ENCODE measurements at places on chromosomes 2 and 18.

DNA sequence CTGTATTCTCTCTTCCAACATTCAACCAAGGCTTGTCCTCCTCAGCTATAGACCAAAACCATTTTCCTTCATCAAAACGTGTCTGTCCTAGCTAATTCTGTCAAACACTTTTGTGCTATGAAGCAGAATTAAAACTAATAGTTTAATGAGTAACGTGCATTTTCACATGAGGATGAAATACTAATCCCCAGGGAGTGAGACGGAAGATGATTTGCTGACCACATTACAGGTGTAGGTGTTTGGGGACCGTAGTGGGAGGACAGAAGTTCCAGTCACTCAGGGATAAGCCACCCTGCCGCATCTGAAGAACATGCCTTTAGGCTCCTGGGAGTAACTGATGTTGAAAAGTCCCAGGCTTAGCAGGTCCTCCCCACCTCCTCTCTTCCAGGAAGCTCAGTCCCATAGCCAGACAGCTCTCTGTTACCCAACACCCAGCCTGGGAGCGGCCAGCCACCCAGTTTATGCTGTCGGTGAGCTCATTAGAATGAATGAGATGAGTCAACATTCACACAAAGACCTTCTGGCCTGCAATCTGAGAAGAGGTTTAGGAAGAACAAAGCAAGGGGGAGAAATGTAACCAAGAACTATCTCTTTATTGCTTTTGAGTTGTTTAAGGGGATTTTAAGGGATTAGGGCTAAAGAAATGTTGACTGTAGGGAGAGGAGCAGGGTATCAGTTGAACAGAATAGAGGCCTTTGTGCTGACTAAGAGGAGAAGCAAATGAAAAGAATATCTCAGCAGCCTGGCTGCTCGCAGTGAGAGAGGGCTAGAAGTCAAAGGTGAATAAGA is 122.5 kb downstream of the FOXI3 start:
- DNase-seq: no peak

GRCh38 chr18:61785588-61785987 is 107.2 kb downstream of the RNF152 start:
- no peak for DNase-seq

GRCh38 chr18:78742218-78742745 is 237.3 kb upstream of the SALL3 start:
- no peak for DNase-seq

- no peak for DNase-seq
Measured at GRCh38 chr2:224162122-224162521, 123.0 kb upstream of the SERPINE2 start.

- DNase-seq: no peak
Measured at GRCh38 chr2:89833780-89834117, 1142.3 kb downstream of the RPIA start.

DNA sequence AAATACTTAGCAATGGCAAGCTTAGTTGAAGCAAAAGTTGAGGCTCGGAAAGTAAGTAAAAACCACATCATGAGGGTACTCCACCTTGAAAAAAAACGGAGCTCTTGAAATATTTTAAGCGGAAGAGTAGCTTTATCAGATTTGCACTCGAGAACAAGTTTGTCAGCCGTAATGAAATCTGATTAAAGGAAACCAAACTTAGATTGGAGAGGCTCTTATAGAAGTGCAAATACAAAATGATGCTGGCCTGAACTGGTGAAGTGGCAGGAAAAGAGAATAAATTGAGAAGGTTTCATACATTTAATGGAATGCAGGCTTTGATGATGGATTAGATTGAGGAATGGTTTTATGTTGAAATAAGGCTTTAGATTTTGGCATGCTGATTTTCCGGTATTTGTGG is 484.2 kb downstream of the PID1 start:
- DNase-seq: no peak

DNA sequence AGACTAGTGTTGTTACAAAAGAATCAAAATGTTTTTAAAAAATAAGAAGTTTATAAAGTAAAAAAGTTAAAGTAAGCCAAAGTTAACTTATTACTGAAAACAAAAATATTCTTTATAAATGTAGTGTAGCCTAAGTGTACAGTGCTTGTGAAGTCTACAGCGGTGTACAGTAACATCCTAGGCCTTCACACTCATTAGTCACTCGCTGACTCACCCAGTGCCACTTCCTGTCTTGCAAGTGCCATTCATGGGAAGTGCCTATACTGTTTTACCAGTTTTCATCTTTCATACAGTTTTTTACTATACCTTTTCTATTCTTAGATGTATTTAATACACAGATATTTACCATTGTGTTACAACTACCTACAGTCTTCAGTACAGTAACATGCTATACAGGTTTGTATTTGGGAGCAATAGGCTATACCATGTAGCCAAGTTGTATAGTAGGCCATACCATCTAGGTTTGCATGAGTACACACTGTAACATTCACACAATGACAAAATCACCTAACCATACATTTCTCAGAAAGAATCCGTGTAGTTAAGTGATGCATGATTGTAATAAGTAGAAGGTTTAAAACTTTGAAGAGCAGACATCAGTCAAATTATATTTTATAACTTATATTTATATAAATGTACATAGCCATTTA is 13.4 kb downstream of the SERPINB7 start:
- DNase-seq: peak; percentile 58

- DNase-seq: no peak
Measured at GRCh38 chr2:181900007-181900651, 8.6 kb downstream of the ITPRID2 start.

DNA sequence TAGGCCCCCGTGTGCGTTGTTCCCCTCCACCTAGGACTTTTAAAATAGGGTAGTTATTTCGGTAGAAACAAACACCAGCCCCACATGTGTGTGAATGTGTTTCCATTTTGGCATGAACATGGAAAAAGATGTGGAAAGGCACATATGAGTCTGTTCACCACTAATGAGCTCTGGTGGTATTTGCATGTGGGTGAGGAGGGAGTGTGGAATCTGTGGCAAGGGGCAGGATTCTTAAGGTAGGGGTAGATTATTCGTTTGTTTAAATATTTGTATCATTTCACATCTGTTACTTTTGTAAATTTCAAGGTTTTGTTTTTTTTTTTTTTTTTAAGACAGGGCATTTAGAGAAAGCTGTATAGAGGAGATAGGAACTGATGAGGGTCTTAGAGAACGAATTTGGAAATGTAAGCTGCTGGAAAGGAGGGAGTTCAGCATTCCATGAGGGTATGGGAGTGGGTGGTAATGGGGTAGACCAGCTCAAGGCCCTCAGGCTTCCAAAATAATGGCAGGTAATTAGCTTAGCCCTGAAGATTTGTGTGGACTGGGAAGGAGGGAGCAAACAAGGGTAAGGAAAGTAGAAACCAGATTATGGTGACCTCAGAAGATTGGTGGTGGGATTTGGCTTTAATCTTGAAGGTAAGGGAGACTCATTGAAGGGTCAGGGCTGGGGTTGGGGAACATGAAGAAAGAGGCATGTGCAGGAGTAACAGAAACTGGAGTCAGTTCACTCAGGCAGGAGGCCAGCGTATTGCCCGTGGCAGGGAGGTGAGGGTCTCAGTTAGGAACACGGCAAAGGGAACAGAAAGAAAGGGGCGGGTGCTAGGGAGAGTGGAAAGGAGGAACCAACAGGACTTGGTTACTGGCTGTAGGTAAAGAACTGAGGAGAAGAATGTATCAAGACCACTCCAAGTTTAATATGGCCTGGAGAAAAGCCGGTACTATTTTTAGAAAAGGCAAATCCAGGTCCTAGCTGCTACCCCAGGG is 123.6 kb downstream of the PLB1 start:
- DNase-seq: no peak

- no peak for DNase-seq
Measured at GRCh38 chr2:148048475-148049221, 27.8 kb downstream of the MBD5 start.

DNA sequence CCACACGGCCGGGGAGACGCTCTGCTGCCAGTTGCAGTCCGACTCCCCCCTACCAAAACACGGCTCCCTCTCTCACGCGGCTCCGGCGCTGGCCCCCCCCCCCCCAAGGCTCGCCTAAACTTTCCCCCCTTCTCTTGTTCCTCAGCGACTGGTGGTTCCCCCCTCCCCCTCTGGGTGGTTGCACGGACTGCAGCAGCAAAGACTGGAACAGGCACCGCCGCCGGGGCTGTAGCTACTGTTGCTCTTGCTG is 281 bp downstream of the XPO1 start:
- DNase-seq: no peak

- no peak for DNase-seq
Measured at GRCh38 chr2:9235147-9236044, 28.8 kb downstream of the ASAP2 start.
